ENCODE measurements at places on chromosomes 16 and 17.

GRCh38 chr16:85363881-85364280 is 249.2 kb upstream of the GSE1 start:
- no peak for DNase-seq

DNA sequence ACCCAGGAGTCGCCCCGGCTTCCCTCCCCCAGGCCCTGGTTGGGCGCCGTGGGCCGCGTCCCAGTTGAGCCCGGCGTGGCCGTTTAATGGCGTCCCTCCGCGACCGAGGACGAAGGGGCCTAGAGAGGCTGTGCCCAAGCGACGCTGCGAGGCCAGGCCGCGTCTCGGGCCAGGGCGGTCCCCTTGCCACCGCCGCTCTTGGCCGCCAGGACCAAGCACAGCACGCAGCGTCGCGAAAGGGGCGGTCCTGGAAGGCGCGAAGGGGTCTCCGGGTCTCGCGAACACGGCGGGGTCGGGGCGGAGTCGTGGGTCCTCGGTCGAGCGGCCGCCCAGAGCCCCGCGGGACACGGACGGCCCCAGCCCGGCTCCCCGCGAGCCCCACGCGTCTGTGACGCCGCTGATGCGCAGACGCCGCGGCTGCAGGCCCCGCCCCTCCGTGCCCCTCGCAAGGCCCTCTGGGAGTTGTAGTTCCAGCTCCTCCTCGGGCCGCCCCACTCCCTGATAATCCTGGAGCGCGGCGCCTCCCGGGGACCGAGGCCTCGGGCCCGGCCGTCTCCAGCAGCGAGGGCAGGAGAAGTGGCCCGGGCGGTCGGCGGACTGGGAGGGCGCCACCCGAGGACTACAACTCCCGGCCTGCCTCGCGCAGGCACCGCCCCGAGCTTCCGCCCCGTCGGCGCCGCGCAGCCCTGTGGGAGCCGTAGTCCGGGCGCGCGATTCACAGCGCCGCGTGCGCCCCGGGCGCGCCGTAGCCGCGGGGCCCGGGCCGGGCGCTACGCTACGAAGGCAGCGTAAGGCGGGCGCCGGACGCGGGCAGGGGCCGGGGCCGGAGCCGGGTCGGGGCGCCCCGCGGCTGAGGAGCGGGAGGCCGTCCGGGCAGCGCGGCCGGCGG is at the start of gene CAPN15:
Gene CAPN15 (plus strand): TSS at position 698 of the 889 bp plus-strand sequence. CDS start 19,127 bp downstream, outside the sequence.
- DNase-seq: peak; percentile 91

DNA sequence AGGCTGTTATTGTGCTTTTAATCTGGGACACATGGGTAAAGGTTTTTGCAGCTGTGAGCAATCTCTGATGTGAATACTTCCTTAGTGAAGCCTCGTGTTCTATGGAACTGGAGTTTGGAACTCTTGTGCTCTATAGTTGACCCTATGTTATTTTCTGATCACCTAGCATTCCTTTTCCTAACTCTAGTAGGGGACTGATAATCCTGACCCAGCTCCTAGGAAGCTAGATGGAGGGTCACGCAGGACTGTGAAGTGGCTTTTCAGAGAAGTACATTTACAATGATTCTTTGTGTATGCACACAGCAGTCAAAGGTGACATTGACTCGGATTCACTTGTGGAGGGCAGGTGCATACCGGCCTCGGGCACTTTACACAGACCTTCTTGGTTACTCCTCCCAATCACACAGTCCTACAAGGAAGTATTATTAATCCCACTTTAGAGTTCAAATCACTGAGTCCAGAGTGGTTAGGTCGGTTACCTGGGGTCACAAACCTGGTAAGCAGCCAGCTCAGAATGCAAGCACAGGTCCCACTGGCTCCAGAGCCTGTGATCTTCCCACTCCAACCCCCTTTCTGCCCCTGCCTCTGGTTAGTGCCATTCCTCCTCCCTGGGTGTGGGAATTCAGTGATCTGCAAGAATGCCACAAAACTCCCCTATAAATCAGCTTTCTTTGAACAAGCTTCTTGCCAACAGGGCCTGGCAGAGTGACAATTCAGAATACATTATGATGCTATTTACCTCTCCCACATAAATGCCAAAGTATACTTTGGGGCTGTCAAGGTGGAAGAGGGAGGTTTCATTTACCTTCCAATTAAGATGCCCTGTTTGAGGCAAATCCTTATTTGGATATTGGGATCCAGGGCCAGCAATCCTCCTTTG is 7.1 kb downstream of the CHD9NB start:
- no peak for DNase-seq

- no peak for DNase-seq
Observed at GRCh38 chr17:65742403-65743307, 181.2 kb upstream of the AXIN2 start.

DNA sequence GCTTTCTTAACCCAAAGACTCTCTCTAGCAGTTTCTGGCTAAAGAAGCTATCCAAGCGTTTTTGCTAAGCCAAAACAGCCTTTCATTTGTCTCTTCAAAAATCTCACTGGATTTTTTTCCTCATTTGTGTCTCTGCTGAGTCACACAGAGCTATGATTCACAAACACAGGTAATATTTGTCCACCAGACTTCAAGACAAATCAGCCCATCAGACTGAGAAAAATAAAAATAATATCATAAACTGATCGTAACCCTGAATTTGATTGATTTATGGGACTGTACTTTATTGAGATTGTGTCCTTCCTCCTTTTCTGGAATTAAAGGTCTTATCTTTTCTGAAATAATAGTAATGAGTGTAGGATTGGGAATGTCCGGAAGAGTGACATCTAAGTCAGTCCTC is 25.8 kb downstream of the TRIM16 start:
- DNase-seq: no peak

All from immature natural killer cell (primary cell).